ENCODE measurements at places on chromosomes 1 and 21.

DNA sequence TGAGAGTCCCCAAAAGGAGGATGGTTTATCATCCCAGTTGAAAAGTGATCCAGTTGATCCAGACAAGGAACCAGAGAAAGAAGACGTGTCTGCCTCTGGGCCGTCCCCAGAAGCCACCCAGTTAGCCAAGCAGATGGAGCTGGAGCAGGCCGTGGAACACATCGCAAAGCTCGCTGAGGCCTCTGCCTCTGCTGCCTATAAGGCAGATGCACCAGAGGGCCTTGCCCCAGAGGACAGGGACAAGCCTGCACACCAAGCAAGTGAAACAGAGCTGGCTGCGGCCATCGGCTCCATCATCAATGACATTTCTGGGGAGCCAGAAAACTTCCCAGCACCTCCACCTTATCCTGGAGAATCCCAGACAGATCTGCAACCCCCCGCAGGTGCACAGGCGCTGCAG, 43.3 kb downstream of the ZBTB17 start:
- no peak for DNase-seq

DNA sequence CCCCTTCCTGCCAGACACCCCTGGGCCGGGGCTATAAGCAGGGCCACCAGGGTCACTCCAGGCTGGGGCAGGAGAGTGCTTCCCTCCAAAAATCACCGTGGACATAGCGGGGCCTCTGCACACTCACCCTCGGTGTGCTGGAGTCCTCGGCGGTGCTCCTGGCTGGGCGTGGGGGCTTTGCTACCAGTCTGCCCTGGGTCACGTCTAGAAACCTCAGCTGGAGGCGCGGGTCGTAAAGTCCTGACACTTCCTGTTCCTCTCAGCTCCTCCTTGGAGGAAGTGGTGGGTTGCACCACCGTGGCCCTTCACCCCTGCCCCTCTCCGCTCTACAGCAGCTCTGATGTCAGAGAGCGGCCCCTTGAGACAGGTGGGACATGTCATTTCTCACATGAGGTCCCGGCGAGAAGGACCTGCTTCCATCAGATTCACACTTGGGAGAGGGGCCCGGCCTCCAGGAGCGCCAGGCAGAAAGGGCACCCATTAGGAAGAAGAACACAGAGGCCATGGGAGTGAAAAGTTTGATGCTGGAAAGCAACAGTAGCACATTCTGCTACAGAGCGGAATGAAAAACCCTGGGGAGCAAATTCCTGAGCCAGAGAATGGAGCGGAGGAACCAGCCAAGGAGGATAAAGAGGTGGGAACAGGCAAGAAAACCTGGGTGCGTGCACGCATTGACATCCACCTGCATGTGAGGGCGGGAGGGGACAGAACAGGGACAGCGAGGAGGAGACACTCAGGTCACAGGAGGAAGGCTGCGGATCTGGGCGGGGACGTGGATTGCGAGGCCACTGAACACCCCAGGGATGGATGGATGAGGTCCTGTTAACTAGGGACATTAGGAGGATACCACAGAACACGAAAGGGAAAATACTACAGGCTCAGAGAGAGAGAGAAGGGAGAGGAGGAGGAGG, at the start of gene ITGB2:
TSS of gene ITGB2 (minus strand) at position 206 of the 911 bp plus-strand sequence. CDS start 10,117 bp downstream, outside the sequence.
- DNase-seq: no peak

DNA sequence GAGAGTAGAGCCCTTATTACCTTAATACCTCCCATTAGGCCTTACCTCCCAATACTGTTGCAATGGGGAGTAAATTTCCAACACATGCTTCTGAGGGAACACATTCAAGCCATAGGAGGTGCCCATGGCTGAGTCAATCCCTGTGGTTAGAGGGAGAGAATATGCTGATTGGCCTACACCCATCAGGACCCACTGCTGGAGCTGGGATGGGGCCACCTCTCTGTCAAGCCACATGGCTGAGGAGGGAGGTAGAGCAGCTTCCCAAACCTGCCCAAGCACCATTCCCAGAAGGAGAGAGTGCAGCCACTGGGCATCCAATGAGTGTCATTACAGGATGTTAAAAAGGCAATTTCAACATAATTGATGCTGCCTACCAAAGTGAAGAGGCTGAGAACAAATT, 228.1 kb downstream of the C1orf94 start:
- no peak for DNase-seq

DNA sequence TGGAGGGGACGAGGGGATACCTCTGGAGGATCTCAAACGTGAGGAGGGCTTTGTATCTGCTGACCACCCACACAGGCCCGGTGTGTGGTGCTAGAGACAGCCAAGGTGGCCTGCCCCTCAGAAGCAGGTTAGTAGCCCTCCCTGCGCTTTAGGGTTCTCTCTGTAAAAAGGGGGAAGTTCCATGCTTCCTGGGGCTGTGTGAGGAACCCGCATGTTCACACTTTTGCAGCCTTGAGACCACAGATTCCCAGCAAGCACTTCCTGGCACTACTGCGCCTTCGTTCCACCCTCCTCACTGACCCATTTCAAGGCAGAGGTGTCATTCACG, 7.9 kb upstream of the GUCA2B start:
- DNase-seq: no peak

DNA sequence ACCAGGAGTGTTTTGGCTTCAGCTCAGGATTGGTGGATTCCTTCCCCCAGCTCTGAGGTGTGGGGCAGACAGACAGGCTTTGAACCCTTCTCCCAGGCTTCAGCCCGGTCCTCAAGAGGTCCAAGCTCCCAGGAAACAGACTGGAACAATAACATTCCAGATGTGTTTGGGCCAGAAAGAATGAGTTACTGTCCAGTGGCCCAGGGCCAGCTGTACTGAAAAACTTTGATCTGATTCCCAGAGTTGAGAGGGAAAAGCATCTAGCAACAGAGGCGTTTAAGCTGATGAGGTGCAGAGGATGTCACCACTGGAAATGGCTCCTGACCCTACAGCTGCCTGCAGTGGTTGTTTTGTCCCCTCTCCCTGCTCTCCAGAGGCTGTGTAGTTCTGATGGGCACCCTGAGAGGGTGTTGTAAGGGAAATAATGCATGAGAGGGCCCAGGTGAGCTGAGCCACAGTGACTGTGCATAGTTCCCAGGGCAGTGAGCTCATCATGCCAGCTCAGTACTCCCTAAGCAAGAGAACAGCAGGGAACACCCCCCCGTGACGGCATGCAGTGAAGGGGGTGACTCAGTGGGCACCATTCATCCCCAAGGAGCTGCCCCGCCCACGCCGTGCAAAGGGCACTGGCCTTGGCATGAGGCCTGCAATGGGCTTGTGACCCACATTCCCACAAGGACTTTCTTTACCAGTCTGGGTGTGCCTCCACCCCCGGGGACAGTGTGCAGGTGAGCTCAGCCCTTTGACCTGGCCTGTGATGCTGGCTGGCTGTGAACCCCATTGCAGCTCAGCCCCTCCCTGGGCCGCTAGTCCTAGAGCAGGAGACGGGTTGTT, 13.8 kb upstream of the SFN start:
- DNase-seq: peak; percentile 88

GRCh38 chr1:40039757-40040510, 595 bp upstream of the CAP1 start:
- peak; percentile 91 for DNase-seq

- no peak for DNase-seq
These were observed 134.6 kb upstream of the ADAMTS5 start for GRCh38 chr21:27101523-27101922.

DNA sequence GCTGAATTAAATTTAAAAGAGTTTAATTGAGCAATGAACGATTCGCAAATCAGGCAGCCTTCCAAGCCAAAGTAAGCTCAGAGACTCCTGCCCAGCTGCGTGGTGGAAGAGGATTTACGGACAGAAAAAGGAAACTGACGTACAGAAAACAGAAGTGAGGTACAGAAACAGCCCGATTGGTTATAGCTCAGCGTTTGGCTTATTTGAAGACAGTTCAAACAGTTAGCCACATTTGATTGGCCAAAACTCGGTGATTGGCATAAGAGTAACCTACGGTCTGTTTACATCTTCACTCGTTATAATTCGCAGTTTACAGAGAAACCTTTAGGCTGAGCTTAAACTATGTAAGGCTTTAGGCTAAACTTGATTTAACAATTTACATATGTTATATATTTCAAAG, 46.9 kb downstream of the CR1L start:
- DNase-seq: no peak

DNA sequence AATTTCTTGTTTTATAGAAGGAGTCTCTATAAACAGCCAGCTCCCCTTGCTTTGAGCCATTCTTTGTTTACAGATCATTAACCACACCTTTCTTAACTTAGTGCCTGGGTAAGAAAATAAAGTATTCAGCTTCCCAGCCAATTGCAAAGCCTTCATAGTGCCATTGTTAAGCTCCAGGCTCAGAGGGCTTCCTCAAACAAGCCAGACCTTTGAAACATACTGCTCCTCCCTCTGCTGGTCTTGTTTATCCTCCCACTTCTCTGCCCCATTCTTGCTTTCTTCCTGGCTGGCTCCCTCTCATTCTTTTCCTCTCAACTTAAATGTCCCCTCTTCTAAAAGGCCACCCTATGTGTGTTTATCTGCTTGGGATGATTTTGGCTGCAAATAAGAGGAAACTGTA, 319.4 kb upstream of the ST6GALNAC5 start:
- no peak for DNase-seq

Data from amniotic epithelial cell (primary cell).